ENCODE measurements at places on chromosomes 12 and 14. TPM values are rescaled to one million over a fixed set of nuclear protein-coding genes. Genes with fewer than 3 reads are reported as not detected.

Gene TAS2R19
- 5.3 TPM for total RNA-seq

Gene LALBA
- total RNA-seq = not detected

Gene FAM177A1
- total RNA-seq = 64.6 TPM

Gene TMEM117
- 6.2 TPM for total RNA-seq

Gene TEX52
- total RNA-seq = not detected

Gene NCOR2
- total RNA-seq = 17.2 TPM

Gene TMTC1
- total RNA-seq = 222 TPM

Gene FAM234B
- total RNA-seq = 6.7 TPM

Gene WASHC4
- total RNA-seq = 98.3 TPM

Gene CEP128
- total RNA-seq = 6.7 TPM
